ENCODE measurements at places on chromosomes 4 and X. TPM values are rescaled to one million over a fixed set of nuclear protein-coding genes. Genes with fewer than 3 reads are reported as not detected.

The GUCY1A1 gene
- 50.4 TPM for total RNA-seq

The PTPN13 gene
- 0.37 TPM for total RNA-seq

The BEX4 gene
- total RNA-seq = 26.2 TPM

The YY2 gene
- total RNA-seq = 3.1 TPM

The DHX15 gene
- 222 TPM for total RNA-seq
